NCI-H187 (cell line): ENCODE measurements at places on chromosomes 4 and X.

DNA sequence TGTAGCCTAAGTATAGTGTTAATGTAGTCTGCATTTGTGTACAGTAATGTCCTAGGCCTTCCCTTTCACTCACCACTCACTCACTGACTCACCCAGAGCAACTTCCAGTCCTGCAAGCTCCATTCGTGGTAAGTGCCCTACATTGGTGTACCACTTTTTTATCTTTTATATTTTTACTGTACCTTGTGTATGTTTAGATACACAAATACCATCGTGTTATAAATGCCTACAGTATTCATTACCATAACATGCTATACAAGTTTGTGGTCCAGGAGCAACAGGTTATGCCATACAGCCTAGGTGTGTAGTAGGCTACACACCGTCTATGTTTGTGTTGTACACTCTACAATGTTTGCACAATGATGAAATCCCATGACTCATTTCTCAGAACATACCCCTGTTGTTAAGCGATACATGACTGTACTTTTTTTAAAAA lies 15.4 kb downstream of the TSPAN5 start:
- no peak for DNase-seq

DNA sequence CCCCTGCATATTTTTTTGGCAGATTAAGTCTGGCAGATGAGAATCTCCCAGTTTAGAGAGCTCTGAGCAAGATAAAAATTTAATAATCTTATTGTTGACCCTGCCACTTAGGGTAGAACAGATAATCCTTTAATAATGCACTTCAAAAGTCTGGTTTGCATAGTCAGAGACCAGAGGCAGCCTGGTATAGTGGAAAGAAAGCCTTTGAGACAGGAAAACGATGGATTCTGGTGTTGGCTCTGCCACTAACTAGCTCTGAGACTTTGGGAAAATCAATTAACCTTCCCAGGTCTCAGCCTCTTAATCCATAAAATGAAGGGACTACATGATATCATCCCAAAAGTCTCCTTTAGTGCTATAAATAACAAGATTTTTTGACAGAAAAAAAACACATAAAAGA lies 824.5 kb downstream of the STIM2 start:
- DNase-seq, result no peak

GRCh38 chrX:97389761-97390192 lies 506.1 kb downstream of the RPA4 start:
- DNase-seq, result no peak

DNA sequence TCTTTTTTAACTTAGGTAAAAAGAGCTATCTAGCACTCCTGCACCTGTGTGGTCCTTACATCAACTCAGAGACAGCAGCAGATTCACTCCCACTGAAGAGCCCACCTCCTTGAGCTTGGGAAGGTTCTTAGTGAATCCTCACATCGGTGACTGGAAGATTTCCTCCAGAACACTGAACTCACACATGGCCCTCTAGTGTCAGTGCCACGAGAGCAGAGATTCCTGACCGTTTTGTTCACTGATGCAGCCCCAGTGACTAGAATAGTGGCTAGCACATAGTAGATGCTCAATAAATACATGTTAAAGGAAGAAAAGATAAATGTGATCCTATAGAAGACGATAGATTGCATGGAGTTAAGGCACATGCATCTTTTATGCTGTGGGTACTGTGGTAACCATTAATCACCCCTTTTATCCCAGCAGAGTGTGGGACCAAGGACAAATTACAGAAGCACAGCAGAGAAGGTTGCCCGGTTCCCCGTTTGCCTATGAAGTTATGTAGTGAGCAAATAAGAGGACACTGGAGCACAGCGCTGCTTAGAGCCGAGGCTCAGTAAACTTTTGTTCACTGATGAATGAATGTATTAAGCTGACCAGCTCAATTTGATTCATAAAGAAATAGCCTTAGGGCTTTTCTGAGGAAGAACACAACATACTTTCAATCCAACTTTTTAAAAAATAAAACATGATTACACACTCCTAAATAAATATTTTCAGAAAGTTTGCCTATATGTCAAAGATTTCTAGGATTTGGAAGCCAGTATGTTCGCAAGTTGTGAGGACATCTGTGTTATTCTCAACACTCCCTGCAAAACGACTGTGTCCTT lies 8.7 kb downstream of the GASK1B start:
- DNase-seq, result no peak

- DNase-seq, result peak; percentile 0
Observed at GRCh38 chr4:167021545-167022155, 212.6 kb downstream of the SPOCK3 start.

GRCh38 chr4:9994246-9994847 lies 26.9 kb downstream of the SLC2A9 start:
- DNase-seq, result no peak

GRCh38 chr4:26964512-26964911 lies 103.9 kb downstream of the STIM2 start:
- DNase-seq, result no peak

DNA sequence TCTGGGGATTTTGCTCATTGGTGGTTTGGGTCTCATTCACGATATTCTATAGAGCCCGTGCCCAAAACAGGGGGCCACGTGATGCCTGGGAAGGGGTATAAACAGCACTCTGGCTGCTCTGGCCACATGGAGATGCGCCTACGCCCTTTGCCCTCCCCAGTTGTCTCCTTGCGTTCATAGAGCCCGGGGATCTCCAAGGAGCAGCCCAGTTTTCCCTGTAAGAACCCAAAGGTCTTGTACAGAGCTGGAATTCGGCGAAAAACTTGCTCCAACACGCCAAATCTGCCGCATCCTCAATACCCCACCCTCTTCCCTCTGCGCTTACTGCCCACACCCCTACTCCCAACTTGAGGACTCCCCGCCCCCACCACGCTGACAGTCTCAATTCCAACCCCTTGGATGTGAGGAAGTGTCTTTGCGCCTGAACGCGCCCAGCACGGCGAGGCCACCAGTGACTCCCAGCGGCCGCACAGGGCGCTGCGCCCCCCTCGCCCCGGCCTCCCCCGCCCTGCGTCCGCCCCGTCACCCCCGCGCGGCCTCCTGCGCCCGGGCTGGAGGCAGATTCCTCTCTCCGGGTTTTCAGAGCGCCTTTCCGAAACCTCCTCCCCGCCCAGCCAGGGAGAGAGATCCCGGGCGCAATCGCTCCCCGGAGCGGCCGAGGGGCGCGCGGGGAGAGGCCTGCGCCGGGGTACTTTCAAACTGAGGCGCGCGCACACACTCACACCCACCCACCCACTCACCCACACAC lies at the start of gene NHS:
Gene NHS (plus strand): TSS at position 582 of the 748 bp plus-strand sequence. CDS start 558 bp downstream, outside the sequence.
- DNase-seq, result peak; percentile 38

DNA sequence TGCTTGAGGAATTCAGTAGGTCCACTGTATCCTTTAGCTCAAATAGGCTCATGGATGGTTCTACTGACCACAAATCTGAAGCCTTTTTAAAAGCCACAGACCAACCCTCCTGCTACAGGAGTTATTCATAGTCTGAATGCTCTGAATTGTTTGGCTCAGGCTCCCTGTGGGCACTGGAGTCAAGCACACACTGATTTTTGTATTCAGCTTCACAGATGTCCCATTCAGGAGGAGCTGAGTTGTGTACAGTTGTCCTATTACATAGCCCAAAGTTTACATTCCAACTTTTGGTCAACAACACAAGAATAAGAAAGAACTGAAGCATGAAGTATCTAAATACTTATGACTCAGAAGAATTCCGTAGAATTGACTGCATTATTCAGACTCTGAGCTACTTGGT lies 243.9 kb downstream of the UNC5C start:
- DNase-seq, result no peak

DNA sequence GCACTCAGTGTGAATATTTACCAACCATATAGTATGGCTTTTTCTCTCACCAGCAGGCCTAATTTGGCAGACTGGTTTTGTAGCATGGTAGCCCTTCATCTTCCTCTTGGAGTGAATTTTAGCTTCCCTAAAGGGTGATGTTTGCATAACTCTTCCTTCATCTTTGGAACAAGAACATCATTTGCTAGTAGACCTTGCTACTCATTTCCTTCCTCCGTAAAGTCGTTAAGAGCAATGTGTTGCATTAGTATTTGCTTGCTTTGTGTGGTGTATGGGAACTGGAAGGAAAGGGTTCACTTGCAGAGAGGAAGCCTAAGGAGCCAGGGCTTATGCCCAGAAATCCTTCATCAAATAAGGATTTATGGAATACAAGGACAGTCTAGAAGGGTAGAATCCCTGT lies 50.2 kb upstream of the PGRMC2 start:
- DNase-seq, result no peak

DNA sequence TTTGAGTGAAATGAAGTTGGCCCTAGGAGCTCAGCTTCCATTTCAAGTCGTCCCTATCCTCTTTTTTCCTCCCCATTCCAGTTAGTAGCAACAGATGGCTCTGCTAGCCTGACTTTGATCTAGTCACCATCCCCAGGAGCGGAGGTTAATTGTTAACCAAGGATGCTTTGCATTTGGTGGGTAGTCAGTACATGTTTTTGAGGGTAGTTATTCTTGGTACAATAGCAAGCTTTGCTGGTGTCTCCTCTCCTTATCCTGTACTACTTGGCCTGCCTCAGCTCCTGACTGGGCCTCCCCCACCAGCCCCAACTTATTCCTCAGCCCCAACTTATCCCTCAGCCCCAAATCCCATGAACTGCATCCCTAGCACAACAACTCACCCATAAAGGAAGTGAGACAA lies 14.8 kb upstream of the RTL5 start:
- no peak for DNase-seq

- DNase-seq, result no peak
Observed at GRCh38 chr4:41158756-41159155, 55.6 kb downstream of the APBB2 start.

- DNase-seq, result peak; percentile 38
Observed at GRCh38 chr4:123398066-123398852, 1.7 kb downstream of the SPRY1 start.

- no peak for DNase-seq
Observed at GRCh38 chr4:104868958-104869357, 277.7 kb upstream of the TET2 start.

DNA sequence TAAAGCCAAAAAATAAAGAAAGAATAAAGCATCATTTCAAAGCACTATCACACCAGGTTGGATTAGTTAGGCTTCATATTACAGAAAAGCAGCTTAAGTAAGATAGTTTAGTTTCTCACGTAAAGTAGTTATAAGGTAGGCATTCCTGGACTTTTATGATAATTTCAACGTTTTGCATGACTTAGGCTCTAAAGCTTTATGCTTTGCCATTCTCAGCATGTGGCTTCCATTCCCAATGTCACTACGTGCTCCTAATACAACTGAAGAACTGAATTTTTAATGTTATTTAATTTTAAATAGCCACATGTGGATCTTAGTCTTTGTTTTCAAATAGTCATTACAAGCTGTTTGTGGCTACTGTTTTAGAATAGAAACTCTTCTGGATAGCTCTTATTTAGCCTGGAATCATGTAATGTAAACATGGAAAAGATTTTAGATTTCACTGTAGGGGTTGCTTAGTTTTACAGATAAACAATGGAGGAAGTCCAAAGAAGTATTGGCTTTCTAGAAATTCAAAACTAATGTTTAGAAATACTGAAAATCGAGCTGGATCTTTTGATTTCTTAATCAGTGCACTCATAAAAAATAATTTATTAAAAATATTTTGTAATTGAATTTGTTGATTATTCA lies 710.0 kb downstream of the IL1RAPL1 start:
- DNase-seq, result no peak

GRCh38 chrX:153504445-153505016 lies 9.8 kb downstream of the BGN start:
- DNase-seq, result no peak

GRCh38 chr4:124044867-124045266 lies 648.3 kb downstream of the SPRY1 start:
- no peak for DNase-seq

- DNase-seq, result no peak
Observed at GRCh38 chr4:181140037-181140603, 1103.1 kb upstream of the TENM3 start.

- no peak for DNase-seq
Observed at GRCh38 chr4:8776366-8776765, 95.3 kb downstream of the HMX1 start.

GRCh38 chrX:130173190-130173895 lies 1.6 kb downstream of the RAB33A start:
- no peak for DNase-seq

- DNase-seq, result no peak
Observed at GRCh38 chr4:185626798-185627197, 91.5 kb upstream of the PDLIM3 start.

- DNase-seq, result no peak
Observed at GRCh38 chrX:130097507-130098209, 12.6 kb downstream of the ELF4 start.

DNA sequence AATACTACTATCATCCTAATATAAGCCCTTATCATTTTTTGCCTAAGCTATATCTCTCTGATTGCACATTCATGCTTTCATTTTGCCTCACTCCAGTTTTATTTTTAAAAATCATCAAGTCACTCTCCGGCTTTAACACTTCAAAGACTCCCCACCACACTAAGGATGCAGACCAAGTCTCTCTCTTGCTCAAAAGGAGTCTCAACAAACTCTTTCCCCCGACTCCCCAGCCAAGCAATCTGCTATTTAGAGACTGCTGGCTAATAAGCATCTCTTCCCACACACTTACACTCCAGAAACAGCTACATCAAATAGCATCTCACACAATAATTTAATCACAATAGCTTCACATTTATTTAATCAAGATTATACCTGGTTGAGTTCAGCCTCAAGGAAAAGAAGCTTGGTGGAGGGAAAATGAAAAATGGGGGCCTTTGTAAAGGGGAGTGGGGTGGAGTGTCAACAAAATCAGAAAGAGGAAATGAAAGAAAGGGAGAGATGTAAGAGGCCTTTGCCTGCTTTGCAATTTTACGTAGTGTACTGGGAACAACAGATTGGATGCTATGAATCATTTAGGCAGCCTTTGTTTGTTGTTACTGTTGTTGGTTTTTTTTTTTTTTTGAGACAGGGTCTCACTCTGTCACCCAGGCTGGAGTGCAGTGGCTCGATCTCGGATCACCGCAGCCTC lies 104.1 kb upstream of the MCF2 start:
- DNase-seq, result no peak

GRCh38 chrX:10945498-10945897 lies 165.6 kb upstream of the HCCS start:
- DNase-seq, result no peak

GRCh38 chr4:7900334-7900909 lies 39.2 kb downstream of the AFAP1 start:
- DNase-seq, result no peak

- no peak for DNase-seq
Observed at GRCh38 chr4:77065382-77065781, 10.4 kb downstream of the CCNI start.
